GM10248 (cell line): ENCODE measurements at places on chromosomes 2 and 18.
A peak's percentile ranks its signal among the peaks of the same experiment; 100 is the strongest.

- no peak for DNase-seq
Measured at GRCh38 chr2:200356857-200357384, 50.4 kb downstream of the SPATS2L start.

- peak; percentile 59 for DNase-seq
Measured at GRCh38 chr2:144518748-144519596, 947 bp downstream of the ZEB2 start.

DNA sequence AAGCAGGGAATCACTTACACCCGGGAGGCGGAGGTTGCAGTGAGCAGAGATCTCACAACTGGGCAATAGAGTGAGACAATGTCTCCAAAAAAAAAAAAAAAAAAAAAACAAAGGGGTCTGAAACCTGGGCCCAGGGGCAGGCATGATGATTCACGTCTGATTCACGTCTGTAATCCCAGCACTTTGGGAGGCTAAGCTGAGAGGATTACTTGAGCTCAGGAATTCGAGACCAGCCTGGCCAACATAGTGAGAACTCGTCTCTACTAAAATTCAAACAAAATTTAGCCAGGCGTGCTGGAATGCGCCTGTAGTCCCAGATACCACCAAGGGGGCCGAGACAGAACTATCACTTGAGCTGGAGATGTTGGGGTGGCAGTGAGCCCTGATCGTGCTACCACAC is 30.3 kb downstream of the TEX44 start:
- no peak for DNase-seq

DNA sequence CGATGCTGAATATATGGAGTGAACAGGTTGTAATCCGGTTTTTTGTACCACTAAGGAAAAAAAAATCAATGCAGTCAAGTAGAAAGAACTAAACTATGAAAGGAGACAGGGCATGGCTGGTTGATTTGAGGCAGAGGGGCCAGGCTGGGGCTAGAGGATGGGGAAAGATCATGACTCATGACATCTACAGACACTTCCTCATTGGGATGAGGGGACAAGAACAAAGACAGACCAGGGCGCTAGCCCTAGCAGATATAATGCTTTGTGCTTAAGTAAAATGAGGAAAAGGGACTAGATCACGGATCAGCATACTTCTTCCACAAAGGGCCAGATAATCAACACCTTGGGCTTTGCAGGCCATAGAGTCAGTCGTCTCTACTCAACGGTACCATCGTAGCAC is 55.8 kb downstream of the ST6GAL2 start:
- no peak for DNase-seq

DNA sequence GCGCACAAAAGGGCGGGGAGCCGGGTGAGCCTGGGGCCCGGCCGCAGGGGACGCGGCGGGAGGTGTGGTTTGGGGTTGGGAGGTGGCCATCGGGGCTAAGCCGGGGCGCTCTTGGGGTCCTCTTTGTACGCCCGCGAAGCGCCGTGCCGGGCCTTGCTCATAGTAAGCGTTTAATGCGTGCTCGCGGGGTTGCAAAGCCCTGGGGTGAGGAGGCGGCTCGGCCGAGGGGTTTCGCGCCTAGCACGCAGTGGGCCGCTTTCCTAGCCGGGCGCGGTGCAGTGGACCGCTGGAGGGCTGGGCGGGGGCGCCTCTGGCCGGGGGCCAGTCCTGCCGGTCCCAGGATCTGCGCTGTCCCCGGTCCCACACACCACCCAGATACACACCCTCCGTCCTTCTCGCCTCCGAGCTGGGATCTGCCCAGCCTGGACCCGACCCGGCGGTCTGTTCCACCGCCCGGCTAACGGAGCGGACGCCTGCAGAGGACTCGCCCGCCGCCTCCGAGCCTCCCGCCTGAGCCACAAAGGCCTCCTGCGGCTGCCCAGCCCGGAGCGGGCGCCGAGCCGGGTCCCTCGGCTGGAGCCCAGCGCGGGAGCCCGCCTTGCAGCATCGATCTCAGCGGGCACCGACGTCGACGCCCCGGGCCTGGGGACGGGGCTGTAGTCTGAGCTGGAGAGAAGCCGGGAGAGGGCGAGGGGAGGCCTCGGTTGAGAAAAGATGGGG is 564 bp downstream of the DPYSL5 start:
- peak; percentile 40 for DNase-seq

DNA sequence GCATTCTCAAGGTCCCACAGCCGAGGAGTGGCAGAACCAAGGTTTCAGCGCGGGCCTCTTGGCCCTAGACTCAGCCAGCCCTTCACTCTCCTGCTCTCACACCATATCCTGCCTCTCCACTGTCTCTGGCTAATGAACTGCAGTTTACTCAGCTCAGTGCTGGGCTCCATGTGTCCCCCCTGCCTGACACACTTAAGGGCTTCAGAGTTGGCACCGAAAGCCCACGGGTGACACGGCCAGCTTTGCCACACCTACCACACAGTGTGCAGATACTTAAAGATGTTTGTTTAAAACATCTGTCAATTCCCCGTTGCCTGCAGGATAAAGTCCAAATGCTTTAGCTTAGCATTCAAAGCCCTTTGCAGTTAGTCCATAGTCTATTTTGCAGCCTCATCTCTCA is 241.2 kb downstream of the SEPTIN10 start:
- DNase-seq = no peak

- no peak for DNase-seq
Measured at GRCh38 chr2:159589286-159589685, 27.1 kb downstream of the BAZ2B start.

DNA sequence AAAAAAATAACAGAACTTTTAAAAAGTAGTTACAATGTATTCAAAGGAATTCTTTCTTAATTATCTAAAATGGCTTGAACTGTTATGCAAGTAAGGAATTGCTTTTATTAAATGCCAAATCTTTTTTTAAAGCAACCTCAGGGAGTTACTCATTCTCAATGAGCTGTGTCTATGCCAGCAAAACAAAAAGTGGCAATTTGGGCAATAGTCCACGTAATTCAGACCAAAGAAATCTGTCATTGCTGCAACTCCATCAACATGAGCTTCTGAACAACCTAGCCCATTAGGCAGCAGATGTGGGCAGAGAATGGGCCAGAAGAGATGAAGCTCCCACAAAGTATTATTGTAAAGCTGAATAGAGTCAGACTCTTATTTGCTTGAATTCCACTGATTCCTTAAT is 118.4 kb downstream of the ALK start:
- DNase-seq = no peak

GRCh38 chr18:43501099-43501498 is 223.8 kb upstream of the SYT4 start:
- DNase-seq = no peak

- DNase-seq = no peak
Measured at GRCh38 chr2:10826026-10826425, 13.4 kb upstream of the PDIA6 start.

DNA sequence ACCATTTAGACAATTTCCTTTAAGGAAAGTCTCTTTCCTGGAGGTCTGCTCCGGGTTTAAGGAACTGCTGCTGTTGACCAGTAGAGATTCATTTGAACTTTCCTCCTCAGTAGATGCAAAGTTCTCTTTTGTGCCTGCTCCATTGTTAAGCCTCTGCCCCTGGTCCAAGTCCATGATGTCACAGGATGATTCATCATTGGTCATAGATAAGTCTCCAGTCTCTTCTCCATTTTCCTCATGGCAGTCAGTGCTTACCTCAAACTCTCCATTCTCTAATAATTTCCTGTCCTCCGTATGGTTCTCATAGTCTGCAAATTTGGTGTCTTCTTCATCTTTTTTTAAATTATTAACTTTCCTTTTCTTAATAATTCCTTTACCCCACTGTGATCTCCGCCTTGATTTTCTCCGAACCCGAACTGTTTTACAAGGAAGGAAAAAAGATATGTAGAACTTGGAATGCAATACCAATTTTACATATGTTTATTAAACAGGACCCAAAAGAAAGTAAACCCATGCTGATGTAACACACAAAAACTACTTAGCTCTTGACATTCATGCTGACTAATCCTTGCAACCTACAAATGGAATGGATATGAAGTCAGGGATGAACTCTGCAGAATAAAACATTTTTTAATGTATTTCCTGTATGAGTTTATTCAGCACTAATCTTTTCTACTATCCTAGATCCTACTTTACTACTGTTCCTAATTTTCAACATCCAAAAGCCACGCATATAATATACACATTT is 169.1 kb downstream of the ATAD2B start:
- no peak for DNase-seq

- DNase-seq = peak; percentile 76
Measured at GRCh38 chr2:84906900-84907714, 1.7 kb downstream of the TMSB10 start.

GRCh38 chr2:30404319-30405259 is 42.5 kb upstream of the LCLAT1 start:
- DNase-seq = no peak

DNA sequence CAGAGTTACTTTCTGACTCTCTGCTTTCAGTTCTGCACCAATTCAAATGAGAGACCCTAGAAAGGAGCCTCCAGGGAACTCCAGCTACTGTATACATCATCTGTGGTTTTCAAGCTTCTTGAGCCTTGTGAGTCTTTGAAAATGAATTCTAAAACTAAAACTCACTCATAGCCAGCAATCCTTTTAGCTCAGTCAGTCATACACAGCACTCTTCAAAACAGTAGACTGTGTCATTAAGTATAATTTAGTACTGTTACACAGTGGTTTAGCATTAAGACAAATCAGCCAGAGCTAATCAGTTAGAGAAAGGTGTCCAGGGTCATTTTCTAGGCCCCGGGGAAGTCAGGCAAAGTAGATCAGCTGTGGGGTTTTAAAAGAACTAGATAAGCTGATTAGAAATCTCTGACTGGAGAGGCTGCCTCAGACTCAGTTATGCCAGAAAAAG is 322.1 kb upstream of the THUMPD2 start:
- no peak for DNase-seq

- DNase-seq = peak; percentile 55
Measured at GRCh38 chr18:79792988-79793355, 4.8 kb upstream of the KCNG2 start.

DNA sequence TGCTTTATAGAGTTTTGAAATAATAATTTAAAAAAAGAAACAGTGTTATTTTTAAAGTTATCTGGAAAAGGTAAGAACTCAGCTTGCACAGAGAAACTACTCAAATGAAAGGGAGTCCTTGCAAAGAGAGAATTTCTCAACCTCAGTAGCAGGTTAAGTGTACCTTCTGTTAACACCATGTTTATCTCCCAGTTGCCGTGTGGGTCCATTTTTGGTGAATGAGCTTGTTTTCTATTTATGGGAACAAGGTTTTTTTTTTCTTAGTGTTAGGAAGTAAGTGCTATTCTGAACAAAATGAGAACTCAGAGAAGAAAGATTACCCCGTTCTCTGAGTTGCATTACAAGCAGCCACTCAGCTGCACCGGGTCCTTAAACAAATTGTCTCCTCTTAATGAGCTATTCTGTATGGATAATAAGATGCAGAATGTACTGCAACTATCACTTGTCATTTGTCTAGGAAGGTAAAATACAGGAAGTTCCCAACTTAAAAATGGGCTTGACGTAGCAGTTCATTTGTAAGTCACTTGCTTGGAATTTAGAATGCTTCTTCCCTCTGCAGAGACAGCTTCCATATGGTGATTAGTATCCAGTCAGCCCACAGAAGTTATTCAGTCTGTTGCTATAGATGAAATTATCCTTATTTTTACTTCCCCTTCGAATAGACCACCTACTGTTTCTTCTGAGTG is 74.9 kb downstream of the LTBP1 start:
- no peak for DNase-seq

GRCh38 chr2:69167469-69167822 is 154.5 kb downstream of the ANTXR1 start:
- no peak for DNase-seq

- DNase-seq = no peak
Measured at GRCh38 chr2:181178130-181178529, 197.7 kb downstream of the UBE2E3 start.

DNA sequence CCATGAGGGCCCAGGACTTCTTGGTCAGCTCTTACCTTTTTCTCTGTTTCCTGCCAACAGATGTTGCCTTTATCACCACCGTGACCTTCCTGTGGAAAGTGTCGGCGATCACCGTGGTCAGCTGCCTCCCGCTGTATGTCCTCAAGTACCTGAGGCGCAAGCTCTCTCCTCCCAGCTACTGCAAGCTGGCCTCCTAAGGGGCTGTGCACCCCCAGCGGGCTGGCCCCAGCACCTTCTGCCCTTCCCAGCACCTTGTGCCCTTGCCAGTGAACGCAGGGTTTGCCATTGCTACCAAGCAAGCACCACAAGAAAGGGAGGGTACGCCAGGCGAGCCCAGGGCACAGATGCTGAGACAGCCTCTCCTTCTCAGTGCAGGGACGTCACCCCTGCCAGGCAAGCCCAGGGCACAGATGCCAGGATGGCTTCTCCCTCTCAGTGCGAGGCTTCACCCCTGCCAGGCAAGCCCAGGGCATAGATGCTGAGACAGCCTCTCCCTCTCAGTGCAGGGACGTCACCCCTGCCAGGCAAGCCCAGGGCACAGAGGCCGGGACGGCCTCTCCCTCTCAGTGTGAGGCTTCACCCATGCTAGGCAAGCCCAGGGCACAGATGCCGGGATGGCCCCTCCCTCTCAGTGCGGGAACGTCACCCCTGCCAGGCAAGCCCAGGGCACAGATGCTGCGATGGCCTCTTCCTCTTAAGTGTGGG is 18.4 kb upstream of the NFATC1 start:
- DNase-seq = no peak

DNA sequence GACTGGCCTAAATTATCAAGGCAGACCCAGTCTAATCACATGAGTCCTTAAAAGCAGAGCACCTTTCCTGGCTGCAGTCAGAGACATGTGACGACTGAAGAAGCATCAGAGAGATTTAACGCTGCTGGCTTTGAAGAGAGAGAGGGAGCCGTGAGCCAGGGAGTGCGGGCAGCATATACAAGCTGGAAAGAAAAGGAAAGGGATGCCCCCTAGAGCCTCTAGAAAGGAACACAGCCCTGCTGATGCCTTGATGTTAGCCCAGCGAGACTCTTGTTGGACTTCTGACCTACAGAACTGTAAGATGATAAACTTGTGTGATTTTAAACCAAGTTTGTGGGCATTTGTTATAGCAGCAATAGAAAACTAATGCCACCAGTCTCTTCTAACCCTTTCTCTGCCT is 58.1 kb downstream of the HEATR5B start:
- DNase-seq = no peak

- peak; percentile 71 for DNase-seq
Measured at GRCh38 chr2:126657636-126658318, 1.8 kb downstream of the GYPC start.

GRCh38 chr2:108916122-108916795 is 72.8 kb downstream of the EDAR start:
- DNase-seq = no peak

DNA sequence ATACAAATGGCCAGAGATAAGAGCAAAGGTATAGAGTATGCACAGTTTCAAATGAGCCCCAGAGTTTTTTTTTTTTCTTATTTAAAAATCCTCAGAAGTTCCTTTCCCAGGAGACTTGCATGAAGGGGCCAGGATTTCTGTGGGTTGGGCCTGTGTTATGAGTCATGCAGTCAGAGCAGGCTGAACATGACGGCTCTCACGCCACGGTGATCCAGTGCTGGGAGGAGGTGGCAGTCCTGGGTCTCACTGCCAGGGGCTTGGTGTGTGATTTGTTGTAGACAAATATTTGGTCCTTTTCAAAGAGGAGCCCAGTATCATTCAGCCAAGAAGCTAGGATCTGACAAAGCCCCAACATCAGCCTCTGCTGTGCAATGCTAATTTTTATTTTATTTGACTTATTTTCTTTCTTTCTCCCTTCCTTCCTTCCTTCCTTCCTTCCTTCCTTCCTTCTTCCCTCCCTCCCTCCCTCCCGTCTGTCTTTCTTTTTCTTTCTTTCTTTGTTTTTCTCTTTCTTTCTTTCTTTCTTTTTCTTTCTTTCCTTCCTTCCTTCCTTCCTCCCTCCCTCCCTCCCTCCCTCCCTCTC is 10.4 kb upstream of the KCNE4 start:
- no peak for DNase-seq

- DNase-seq = no peak
Measured at GRCh38 chr2:141720476-141720875, 410.3 kb downstream of the LRP1B start.

- DNase-seq = no peak
Measured at GRCh38 chr2:156385242-156385641, 50.9 kb upstream of the GPD2 start.
